ENCODE measurements at places on chromosomes 2 and 18.

- no peak for DNase-seq
Observed at GRCh38 chr2:205276116-205276777, 406.1 kb upstream of the NRP2 start.

GRCh38 chr2:119393971-119394748 is 27.4 kb downstream of the DBI start:
- DNase-seq: no peak

- no peak for DNase-seq
Observed at GRCh38 chr2:169110916-169111315, 41.6 kb downstream of the DHRS9 start.

DNA sequence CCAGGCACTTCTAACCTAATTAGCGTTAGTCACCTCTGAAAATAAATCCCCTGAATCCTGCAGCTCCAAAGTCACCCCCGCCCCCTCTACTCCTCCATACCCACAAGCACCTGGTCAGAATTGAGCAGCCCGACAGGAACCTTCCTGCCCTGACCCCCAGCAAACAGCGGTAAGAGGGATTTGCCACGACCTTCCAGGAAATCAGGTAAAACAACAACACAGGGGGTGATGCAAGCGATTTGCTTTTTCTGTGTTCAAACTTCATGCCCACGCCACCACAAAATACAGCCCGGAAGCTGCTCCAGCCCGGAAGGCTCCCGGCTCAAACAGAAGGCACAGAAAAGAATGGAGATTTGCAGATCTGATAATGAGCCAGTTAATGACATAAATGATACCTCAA is 367.1 kb downstream of the GPD2 start:
- DNase-seq: no peak

All from A172 (cell line).